ENCODE measurements at places on chromosomes 12 and 14.
A peak's percentile ranks its signal among the peaks of the same experiment; 100 is the strongest.

DNA sequence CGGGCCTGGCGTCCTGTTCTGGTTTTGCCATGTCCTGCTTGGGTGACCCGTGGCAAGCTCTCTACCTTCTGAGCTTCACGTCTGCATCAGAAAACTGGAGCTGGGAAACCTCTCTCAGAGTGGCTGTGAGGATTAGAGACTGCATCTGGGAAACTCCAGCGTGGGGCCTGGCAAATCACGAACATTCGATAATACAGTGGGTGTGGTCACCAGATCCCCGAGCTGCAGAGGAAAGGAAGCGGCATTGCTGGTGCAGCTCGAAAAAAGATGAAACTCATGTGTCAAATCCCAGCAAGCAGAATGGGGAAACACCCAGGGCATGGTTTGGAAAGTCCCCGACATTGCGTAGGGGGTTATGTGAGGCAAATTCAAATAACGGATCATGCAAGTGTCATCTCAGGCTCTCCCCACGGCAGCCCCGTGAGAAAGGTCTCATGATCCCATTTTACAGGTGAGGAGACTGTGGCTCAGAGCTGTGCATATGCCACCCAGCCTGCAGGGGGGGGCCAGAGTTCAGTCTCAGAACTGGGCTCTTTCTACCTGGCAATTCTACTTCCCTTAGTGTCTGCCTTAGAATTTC lies 98.1 kb upstream of the VRK1 start:
- DNase-seq: no peak

- DNase-seq: no peak
Measured at GRCh38 chr12:53098354-53098981, 1.0 kb downstream of the IGFBP6 start.

DNA sequence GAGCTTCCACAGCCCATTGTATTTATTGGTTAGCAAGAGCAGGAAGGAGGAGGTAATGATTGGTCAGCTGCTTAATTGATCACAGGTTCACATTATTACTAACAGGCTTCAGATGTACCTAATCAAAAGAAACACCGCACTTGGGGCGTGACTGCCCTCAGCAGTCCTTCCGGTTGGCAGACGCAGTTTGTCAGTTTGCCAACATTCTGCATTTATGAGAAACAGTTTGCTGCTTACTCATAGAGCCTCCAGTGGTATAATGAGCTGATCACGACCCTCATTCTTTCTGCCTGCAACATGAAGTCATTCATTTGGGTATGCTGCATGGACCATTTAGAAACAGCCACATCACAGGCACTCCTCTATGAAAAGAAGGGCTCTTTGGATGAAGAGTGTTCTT lies 42.5 kb upstream of the PPM1H start:
- DNase-seq: no peak

- DNase-seq: no peak
Measured at GRCh38 chr14:89626233-89626806, 209.3 kb upstream of the FOXN3 start.

DNA sequence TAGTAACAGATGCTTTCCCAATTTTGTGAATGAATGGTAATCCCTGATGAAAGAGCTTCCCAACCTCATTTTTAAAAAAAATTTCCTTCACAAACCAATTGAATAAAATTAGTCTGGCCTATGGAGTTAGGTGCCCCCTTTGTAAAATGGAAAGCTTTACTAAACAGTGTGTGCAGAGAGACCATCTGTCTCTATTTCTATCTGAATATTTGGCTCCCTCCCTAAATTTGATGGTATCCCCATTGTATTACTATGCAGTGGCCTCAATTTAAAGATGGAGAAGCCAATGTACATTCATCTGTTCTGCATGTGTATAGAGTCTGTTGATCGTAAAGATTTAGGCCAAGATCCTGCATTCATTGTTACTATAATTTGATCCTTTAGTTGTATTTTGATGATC lies 397.7 kb upstream of the RGS6 start:
- no peak for DNase-seq

- DNase-seq: no peak
Measured at GRCh38 chr12:89690925-89691324, 17.7 kb downstream of the ATP2B1 start.

GRCh38 chr12:1657688-1658087 lies 28.7 kb downstream of the WNT5B start:
- DNase-seq: no peak

- DNase-seq: peak; percentile 72
Measured at GRCh38 chr12:107320033-107320928, 226.9 kb upstream of the CRY1 start.

GRCh38 chr12:6124411-6125309 lies at the start of gene VWF:
Gene VWF, minus strand, starts transcription at chr12:6124670. Its CDS starts 1,474 bp downstream, at chr12:6123196.
- no peak for DNase-seq

DNA sequence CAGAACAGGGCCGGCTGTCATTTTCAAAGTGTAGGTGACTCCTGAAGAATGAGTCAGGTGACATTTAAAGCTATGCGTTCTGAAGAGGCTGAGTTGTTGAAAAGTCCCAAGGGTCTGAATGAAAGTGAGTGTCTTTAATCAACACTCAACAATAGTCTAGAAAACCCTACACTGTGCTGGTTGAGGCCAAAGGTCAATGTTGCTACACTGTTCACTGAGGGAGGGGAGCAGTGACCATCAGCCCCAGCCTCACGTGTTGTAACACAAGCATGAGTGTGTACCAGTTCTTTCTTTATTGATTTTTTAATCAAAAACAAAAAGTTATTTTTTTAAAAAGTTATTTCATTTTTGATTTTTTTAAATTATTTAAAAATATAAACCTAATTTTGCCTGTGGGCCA lies 418.8 kb upstream of the LRFN5 start:
- DNase-seq: no peak

GRCh38 chr14:99612071-99612737 lies 8.2 kb upstream of the CCDC85C start:
- DNase-seq: no peak
